Cerebellar nuclear complex (tissue), 1 donor: ENCODE measurements at places on chromosomes 3 and 15.

GRCh38 chr3:38582941-38583645 lies 66.4 kb downstream of the SCN5A start:
- DNase-seq, result no peak

DNA sequence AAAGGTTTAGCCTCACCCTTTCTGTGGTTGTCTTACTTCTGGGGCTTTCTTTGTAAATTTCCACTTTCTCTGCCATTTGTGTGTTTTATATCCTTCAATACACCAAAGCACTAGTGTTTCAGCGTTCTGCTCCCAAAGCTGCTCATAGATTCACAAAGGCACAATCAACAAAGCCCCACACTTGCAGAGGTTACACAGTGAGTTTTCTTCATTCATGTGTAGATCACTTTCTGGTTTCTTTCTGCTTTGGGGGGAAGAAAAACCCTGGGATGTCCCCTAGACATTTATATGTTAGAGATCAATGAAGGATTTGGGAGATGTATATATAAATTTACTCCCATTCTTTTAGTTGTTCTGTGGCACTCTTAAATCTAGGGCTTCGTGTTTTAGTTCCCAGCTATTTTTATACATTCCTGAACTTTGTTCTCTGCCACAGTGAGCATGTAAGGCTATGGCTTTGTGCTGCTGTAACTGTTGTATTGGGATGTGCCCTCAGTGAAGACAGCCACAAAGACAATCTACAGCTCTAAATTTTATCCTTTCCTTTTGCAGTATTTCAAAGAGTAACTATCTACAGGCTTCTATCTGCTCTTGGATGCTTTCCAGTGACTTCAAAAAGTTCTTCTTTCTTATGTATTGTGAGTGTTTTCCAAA lies 636.5 kb downstream of the ZBBX start:
- DNase-seq, result no peak

DNA sequence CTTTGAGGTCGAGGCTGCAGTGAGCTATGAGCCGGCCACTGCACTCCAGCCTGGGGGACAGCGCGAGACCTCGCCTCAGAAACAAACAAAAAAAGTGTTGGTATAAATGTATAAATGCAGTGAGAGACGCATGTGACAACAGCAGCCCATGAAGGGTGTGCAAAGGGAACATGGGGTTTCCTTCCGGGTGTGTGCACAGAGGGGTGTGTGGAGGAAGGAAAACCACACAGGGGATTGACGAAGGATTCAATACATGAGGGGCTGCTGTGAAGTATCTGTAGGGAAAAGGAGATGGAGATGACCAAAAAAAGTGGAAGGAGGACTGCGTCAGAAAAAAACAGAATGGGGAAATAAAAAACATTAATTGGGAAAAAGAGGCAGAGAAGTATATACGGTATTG lies 1.1 kb downstream of the MTFMT start:
- no peak for DNase-seq

- DNase-seq, result no peak
These were observed 177.1 kb upstream of the ARHGEF26 start for GRCh38 chr3:153944084-153944483.

DNA sequence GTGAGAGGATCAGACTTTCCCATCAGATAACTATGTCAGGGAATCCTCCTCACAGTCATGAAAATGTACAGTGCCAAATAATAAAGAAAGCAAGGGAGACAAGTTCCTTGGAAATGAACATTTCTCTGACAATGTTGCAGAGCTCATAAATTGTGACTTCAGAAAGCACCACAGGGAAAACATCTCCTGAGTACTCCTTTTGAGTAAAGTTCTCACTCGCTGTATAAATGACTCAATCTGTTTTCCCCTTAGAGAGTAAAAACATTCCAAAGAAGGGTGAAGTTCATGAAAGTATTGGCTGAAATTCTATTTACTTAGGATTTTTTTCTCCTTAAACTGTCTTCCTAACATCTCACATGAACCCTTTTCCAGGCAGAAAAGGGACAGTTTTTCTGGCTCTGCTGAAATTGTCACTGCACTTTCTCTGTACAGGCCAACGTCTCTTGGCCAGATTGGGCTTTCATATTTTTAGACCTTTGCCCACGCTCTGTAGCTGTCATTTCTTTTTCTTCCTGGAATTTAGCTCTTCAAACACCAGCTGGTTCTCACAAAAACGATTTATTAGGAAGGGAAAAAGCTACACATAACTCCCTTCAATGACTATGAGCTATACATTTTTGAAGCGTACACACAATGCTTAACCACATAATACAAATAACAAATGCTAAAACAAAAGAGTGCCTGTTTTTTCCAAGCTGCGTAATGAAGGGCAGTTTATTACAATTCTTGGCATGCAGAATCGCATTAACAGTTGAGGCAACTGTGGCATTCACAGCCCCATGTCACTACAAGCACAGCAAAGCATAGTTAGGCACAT lies 216.1 kb downstream of the ATP8B4 start:
- DNase-seq, result no peak

DNA sequence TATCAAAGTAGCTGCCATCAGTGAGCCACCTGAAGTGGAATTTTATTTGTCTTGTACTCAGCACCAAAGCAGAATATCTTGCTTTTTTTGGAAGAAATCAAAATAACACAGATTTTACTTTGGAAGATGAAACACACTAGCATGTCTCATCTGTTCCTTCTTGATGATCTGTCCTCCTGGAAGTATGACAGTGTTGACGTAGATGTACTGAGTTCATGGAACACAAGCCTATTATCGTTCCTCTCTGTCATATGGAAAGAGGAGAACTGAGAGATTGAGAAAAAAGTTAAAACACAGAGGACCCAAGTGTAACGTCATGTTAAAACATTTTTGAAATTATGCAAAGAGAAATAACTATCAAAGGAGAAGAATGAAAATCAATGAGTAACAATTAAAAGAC lies 340.2 kb downstream of the ROBO2 start:
- no peak for DNase-seq

- DNase-seq, result no peak
These were observed 166.7 kb downstream of the ZNF621 start for GRCh38 chr3:40691452-40691861.

GRCh38 chr3:181442066-181442465 lies 269.7 kb upstream of the SOX2 start:
- DNase-seq, result no peak
